Activated CD4-positive, alpha-beta T cell treated with anti-CD3 and anti-CD28 coated beads, Interleukin-2, Interleukin-6, amounts not matched to agents 100 ng/mL and 50 ng/mL, durations not matched to agents 16 hours and 8 hours (primary cell): ENCODE measurements at places on chromosomes 6 and 20.

DNA sequence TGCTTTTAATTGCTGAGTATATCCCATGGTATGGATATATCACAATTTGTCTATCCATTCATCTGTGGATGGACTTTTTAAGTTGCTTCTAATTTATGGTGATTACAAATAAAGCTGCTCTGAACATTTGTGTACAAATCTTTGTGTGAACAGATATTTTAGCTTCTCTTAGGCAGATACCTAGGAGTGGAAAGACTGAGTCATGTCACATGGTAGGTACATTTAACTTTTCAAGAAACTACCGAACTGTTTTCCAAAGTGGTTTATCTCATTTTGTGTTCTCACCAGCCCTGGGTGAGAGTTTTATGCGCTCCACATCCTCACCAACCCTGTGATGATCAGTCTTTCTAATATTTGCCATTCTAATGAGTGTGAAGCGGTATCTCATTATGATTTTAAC lies 31.0 kb upstream of the ZNFX1 start:
- no peak for DNase-seq

GRCh38 chr20:38880952-38881735 lies 45.1 kb upstream of the FAM83D start:
- DNase-seq = no peak

DNA sequence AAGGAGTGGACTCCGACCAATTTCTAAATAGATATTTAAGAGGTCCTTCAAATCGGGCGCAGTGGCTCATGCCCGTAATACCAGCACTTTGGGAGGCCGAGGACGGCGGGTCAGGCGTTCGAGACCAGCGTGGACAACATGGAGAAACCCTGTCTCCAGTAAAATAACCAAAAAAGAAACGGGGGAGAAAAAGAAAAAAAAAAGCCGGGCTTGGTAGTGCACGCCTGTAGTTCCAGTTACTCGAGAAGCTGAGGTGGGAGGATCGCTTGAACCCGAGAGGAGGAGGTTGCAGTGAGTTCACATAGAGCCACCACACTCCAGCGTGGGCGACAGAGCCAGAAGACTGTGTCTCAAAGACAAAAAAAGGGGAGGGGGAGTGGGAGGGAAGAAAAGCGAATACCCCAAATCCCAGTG lies 53.3 kb upstream of the HFE start:
- peak; percentile 59 for DNase-seq

- DNase-seq = peak; percentile 16
Observed at GRCh38 chr6:113873043-113873667, 16.0 kb downstream of the MARCKS start.

GRCh38 chr6:168676552-168677322 lies 235.8 kb downstream of the SMOC2 start:
- DNase-seq = no peak

- peak; percentile 25 for DNase-seq
Observed at GRCh38 chr6:4647414-4648365, 128.5 kb upstream of the CDYL start.

- DNase-seq = no peak
Observed at GRCh38 chr20:46580613-46581205, 30.3 kb upstream of the OCSTAMP start.

DNA sequence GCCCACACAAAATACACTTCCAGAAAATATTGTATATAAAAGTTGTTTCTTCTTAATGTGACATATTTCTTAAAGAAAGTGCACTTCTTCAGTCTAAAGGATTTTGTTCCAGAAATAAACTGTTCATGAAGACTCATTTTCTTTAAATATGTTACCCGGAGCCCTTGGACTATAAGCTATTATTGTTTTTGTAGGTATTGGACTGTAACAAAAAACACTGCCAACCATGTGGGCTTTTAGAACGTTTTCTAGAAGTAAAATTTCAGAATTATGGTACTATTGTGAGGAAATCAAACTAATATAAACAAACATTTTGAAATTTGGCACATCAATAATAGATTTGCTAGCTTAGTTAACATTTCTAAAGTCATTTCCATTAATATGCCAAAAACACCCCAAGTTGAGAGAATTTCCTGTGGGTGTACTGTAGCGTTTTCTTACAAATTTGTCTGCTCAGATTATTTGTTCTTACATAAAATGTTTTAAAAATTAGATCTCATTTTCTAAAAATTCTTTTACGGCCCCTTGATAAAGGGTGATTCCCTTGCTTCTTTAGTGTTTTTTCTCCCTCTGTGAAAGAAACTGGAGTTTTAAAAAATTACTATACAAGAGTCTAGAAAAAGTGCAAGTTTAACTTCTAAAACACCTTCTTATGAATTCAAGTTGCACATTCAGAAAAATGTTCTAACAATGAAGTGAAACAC lies 3.4 kb downstream of the NKX2-4 start:
- DNase-seq = no peak

DNA sequence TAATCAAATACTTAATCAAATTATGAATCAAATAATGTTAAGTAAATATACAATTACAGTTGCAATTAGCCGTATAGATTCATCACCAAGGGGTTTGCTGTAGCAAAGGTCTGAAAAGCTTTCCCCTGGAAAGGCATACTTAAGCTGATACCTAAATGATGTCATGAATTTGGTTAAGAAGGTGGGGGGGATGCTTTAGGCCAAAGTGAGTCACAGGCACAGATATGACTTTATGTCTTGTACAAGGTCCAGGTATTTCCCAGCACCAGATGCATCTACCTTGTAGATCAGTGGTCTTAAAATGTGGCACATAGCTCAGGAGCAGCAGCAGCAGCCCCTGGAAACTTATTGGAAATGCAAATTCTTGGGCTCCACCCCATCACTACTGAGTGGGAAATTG lies 557.3 kb upstream of the CDH4 start:
- DNase-seq = peak; percentile 21

DNA sequence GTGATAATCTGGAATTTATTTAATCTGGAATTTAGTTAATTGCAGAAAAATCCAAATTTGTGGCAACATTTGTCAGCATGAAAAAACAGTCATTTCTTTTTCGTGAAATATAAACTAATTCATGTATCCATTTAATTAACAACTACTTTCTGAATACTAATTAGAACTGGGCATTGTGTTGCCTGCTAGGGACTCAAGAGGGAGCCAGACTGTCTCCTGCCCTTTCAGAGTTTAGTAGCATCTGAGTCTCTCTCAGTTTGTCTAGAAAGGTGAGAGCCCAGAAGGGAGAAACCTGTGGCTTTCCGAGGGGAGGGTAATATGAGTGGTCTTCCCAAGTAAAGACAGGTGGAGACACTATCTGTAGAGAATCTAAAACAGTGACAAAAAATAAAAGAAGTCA lies 210.9 kb upstream of the HDDC2 start:
- DNase-seq = peak; percentile 1

GRCh38 chr20:43285170-43285569 lies 95.5 kb upstream of the PTPRT start:
- no peak for DNase-seq

- no peak for DNase-seq
Observed at GRCh38 chr6:81797591-81797990, 45.1 kb upstream of the TENT5A start.

- DNase-seq = peak; percentile 24
Observed at GRCh38 chr6:75281653-75282052, 2.9 kb downstream of the TMEM30A start.

DNA sequence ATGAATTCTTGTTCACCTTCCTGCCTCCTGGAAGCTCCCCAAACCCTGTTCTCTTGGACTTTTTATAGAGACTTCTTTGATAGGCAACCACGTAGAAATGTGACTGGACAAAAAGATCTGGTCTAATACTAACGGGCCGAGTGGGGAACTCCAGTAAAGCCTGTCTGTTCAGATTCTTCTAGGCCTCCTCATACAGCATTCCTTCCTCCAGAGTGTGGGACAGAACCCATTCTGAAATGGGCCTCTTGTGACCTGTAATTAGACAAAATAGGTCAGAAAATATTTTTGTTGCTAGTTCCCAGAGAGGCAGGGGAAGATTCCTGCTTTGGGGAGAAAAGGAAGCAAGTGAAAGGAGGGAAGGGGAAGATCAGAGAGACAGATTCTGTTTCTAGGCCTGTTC lies 374.3 kb downstream of the CDH26 start:
- DNase-seq = no peak

DNA sequence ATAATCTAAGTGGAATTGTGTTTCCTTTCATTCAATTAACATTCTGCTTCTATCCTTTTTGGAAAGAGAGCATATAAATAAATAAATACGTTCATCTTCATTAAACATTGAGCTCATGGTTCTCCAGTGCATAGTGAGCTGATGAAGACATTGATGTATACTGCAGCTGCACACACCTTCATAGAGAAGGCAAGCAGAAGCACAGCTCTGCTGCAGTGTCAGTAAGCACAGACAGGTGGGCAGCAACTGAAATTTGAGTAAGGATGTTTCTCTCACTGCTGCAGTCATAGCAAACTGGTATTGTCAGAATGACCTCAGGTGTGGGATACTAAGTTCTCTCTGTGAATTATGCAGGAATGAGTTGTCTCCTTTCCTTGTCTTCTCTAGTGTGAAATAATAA lies 202.9 kb downstream of the DOK5 start:
- DNase-seq = no peak

- peak; percentile 45 for DNase-seq
Observed at GRCh38 chr20:51720854-51721253, 47.3 kb downstream of the ATP9A start.

DNA sequence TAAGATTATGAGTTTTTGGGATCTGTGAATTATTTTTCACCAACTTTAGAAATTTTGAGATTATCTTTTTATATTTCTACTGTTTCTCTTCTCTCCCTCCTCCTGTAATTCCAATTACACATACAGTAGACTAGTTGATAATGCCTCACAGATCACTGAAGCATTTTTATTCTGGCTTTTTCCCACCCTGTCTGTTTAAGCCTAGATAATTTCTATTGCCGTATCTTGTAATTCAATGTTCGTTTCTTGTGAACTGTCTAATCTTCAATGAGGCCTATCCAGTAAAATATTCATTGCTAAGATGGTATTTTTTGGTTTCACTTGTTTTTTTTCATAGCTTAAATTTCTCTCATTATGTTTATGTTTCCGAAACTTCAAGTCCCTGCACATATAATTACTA lies 12.0 kb downstream of the MDN1 start:
- DNase-seq = no peak

- no peak for DNase-seq
Observed at GRCh38 chr6:158448856-158449255, 111.0 kb upstream of the TMEM181 start.

DNA sequence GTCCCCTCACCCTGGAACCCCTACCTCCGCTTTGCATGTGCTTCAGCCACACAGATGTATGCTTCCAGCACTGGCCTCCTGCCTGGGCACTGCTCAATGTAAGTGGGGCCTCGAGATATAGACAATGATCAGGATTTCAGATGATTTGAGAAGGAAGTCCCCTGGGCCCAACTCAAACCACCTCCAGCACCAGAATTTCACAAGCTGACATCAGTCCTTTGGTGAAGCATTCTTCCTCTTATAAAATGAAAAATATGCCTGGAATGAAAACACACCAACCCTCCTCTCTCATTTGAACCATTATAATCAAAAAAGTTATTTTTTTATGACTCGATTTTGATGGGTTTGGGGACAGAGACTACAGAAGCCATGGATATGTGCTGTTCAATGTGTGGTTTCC lies 48.5 kb downstream of the BTBD3 start:
- DNase-seq = no peak

DNA sequence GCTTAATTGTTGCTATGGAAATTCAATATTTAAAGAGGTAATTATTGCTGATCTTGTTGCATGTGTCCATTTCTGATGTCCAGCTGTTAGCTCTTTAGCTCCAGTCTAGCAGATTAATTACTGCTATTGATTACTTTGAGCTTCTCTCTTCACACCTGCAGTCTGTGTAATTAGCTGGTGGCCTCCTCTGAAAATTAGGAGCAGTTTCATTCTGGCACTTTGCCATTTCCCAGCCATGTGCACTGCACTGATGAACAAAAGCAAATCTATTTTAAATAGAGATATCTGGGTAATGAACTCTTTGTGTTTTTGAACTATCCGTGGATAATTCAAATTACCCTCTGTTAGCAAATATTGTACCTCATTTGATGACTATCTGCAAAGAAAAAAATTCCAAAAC lies 275.9 kb downstream of the RNF144B start:
- DNase-seq = no peak

DNA sequence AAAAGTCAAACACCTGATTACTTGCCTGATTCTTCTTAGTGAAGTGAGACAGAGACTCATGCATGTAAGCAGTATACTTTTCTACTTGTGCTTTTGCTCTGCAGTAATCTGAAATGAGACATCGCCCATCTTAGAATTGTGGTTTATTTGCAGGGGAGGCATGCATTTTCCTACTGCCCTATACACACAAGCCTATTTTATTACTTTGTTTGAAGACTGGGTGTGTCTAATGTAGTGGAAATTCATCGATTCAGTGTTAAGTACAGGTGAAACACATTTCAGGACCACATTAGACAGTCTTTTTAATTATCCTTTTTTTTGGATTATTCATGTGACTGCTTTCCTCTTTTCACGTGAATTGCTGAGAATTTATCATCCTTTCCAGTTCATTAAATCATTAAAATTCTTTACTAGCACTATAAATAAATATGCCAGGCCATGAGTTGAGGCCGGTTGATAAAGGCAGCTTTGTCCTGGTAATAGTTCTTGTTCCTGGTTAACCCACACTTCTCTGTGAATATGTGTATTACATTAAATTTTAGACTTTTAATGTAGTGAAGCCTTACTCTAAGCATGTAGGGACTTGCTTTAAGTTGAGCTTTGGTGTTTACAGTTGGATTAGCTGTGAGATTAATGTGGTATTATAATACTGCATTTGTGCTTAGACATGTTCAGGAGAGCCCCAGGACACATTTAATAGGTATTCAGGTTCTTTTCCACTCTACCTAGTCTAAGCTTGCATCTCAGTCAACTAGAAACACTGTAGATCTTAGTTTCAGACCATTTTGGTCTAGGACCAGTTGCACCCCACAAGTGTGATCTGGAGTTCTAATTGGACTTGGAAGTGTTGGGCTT lies 10.8 kb upstream of the BTBD3 start:
- DNase-seq = no peak

GRCh38 chr6:46838033-46838432 lies 44.8 kb downstream of the MEP1A start:
- no peak for DNase-seq

DNA sequence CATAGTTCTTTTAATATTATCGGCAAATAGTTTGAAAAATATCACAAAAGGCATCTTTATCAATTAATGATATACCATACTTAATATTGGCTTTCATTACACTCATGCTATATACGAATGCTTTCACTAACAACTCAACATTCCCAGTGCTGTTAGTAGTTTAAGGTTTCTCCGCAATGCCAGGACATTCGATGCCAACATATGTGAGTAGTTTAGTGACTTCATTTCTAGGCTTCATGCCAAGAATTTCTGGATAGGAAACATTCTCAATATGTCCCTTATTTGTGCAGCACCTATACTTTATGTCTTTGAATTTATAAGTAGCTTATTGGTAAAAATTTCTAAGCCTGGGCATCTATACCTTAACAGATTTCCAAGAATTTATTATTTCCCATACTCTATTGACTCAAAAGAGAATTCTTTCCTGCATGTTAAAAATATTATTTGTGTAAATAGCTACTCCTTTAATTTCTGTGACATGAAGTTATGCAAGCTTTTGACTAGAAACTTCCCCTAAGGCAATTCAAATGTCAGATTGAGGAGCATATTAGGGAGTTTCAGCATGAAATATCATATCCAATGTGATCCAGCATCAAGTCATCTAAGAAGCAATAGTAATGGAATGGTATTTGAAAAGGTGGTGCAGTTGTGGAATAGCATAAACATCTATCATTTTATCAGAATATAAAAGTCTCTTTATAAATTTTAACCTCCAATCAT lies 236.0 kb upstream of the STXBP5 start:
- DNase-seq = no peak
